Stimulated activated CD8-positive, alpha-beta memory T cell treated with anti-CD3 and anti-CD28 coated beads, Interleukin-2, amount 100 ng/mL, for 1 hour (primary cell): ENCODE measurements at places on chromosomes 12 and 14.

- peak; percentile 57 for DNase-seq
These were observed 910.0 kb downstream of the TMEM121 start for GRCh38 chr14:106436310-106436905.

DNA sequence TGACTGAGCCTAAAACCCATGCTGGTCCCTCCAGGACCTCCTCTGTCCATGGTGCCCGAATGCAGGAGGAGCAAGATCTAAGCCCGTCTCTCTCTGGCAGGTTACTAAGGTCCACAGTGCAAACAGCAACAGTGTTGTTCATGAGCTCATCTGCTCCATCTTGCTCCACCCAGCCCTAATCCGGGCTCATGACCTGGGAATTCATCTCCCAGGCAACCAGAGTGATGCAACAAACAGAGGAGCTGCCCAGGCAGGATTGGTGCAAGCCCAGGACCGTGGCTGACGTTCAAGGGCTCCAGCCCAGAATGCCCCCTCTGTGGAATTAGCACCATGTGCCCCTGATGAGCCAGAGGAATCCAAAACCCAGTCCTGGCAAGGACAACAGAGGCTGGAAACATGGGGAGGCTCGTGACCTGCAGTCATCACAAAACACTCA is 29.9 kb downstream of the HSPB8 start:
- DNase-seq, result no peak

GRCh38 chr12:56677680-56678079 is 10.4 kb downstream of the PTGES3 start:
- no peak for DNase-seq

DNA sequence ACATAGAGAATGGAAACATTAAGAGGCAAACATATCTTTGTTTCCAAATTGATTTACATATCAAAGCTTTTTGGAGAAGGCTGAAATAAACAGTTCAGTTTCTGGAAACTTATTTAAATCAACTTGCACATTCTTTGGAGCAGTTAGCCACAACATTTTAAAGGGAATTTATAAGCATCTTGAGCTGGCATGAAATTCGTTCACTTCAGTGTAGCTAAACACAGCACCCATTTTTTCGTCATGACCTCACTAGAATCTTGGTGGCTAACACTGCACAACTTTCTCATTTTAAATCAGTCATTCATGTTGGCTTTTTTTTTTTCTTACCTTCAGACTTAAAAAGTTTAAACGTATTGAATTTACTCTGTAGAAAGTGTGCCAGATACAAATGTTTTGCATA is 1139.9 kb upstream of the FLRT2 start:
- no peak for DNase-seq

GRCh38 chr14:21631084-21631483 is 3.7 kb downstream of the OR10G2 start:
- DNase-seq, result no peak

- DNase-seq, result no peak
These were observed 5.0 kb downstream of the CDCA4 start for GRCh38 chr14:105015905-105016304.

DNA sequence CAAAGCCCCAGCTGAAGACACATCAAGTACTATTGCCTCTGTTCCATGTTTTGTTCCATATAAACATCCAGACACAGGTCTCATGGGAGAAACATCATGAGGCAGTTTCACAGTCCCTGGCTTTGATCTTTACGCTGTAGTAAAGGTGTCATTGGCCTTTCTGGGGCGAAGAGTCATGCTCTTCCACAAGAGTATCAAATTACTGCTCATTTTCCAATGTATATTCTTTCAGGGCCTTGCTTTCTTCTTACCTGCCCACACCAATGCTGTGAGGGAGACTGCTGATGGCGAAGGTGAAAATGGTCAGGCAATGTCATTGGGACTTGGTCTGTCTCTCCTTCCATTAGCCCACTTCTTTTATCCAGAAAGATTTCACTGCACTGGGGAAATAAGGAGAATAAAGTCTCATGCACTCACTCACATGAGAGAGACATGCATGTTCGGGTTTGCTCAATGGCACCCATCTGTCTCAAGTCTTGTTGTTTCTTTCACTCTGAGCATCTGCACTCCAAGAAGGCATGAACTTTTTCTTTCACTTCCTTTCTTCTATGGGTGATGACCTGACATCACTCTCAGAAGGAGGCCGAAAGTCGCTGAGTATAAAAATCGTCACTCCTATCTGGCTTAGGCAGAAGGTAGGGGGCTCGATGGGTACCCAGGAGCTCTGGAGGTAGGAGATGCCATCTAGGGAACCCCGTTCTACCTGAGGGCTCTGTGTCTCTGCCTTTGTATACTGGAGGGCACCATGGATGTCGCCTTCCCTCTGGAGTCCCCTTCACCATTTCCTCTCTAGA is 1.3 kb upstream of the JDP2 start:
- DNase-seq, result no peak

DNA sequence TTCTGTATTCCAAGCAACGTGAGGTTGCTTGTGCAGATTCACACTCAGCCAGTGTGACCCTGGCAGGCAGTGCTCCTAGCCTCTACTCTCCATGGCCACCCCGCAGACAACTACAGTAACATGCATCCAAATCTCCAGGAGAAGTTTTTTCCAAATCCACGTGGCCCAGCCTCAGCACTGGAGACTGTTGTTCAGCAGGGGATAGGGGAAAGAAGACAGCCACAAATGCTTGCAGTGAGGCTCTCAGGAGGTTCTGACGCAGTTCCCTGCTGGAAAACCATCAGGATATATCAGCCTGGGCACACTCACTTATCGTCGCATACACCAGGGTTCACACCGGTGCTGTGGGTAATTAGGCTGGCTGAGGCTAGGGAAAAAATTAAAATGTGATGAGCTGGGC is 16.2 kb downstream of the IQSEC3 start:
- DNase-seq, result no peak

DNA sequence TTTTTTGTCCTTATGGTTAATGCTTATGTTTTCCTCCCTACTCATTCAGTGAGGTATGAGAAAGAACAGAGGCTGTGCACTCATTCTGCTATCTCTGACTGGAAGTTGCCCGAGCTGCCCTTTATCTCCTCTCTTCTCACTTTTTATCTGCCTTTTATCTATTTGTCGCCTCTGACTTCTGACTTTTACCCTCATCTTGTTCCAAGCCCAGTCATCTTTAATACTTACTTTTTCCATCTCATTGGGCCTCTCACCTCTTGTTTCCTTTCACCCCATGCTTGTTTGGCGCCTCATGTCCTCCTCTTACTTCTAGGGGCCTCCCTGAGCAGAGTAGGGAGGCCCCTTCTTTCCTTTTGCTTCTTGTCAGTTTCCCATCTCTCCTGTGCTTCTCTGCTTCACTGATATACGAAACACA is 50.7 kb downstream of the DIP2B start:
- no peak for DNase-seq

DNA sequence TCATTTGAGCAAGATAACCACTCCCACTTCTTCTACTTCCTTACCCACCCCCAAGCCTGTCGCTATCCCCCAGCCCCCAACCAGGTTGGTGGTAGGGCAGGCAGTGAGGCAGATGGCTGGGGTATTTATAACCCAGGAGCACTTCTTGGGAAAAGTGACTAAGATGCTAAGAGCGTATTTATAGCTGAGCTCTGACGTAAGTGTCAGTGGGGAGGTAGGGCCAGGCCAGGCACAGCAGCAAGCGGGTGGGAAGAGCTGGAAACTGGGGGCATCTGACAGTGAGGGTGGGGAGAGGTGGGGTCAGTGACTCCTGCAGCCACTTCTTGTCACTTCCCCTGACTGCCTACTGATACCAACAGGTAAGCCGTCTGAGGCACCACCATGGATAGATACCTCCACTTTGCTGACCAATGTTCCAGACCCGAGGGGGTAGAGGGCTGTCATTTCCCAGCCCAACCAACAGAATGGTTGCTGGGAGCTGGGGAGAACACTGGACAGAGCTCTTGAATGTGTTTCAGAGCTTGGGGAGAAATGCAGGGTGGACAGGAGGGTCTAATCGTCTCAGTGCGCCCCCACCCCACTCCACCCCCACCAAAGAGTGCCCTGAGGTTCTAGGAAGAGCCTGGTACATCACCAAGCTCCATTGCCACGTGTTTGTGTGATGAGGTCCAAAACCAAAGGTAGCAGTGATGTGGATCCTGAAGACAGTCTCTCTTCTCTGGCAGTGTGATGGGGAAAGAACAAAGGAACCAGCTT is 2.7 kb upstream of the INHBE start:
- DNase-seq, result no peak

- no peak for DNase-seq
These were observed 55.0 kb upstream of the PSMC1 start for GRCh38 chr14:90201344-90201743.

DNA sequence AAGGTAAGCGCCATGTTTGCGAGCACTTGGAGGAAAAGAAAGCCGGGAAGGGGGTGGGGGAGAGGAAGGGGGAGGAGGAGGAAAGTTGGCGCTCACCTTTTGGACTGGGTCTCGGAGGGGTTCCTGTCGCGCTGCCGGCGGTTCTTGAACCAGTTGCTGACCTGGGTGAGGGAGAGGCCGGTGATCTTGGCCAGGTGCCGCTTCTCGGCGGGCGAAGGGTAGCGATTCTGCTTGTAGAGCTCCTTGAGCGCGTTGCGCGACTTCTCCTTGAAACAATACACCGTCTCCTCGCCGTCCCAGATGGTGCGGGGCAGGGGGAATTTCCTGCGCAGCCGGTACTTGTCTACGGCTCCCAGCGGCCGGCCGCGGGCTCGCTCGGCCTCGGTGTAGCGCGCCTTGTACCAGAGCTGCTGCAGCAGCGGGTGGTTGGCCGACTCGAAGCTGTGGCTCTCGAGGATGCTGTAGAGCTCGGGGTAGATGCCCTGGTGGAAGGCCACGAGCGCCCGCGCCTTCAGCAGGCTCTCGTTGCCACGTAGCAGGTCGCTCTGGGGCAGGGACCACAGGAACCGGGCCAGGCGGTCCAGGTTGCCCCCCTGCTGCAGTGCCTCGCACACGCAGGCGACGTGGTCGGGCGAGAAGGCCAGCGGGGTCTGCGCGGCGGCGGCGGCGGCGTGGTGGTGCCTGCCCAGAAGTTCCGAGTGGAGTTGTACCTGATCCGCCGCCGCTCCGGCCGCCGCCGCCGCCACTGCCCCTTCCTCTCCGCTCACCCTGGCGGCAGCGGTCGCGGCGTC is 840 bp downstream of the SIX4 start:
- DNase-seq, result no peak

- no peak for DNase-seq
These were observed 12.2 kb downstream of the AGAP2 start for GRCh38 chr12:57726151-57726883.

DNA sequence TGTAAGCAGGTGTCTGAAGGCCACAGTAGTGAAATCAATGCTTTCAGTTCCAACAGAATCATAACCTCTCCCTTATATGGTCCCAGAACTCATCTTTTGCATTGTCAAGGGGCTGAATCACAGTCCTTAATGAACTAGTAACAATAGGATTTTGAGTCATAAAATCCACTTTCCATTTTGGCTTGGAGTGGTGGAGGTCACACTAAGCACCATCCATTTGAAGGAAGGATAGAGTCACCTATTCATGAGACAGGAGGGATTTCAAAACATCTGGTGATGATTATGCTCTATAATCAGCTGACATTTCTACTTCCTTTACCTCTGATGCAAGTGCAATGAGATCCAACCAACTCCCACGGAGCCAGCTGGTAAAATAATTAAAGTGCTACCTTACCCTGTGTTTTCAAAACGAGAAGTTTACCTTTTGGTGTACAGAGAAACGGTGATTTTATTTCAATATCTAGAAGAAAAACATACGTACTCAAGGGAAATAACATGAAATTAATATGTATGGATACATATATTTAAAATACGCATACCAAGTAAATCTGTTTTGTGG is 59.1 kb downstream of the TMEM132D start:
- DNase-seq, result no peak

- DNase-seq, result no peak
These were observed 455.8 kb downstream of the PCNX1 start for GRCh38 chr14:71362920-71363584.

DNA sequence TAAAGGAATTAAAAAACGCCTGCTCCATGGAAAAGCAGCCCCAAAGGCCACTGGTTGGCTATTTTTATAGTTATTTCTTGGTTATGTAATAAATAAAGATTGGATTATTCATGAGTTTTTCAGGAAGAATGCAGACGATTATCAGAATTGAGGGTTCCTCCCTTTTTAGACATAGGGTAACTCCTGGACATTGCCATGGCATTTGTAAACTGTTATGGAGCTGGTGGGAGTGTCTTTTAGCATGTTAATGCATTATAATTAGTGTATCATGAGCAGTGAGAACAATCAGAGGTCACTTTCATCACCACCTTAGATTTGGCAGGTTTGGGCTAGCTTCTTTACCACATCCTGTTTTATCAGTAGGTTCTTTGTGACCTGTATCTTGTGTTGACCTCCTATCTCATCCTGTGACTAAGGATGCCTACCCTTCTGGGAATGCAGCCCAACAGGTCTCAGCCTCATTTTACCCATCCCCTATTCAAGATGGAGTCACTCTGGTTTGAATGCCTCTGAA is 728.7 kb downstream of the GALC start:
- no peak for DNase-seq

GRCh38 chr12:49825360-49825970 is 2.7 kb downstream of the NCKAP5L start:
- DNase-seq, result no peak

- DNase-seq, result no peak
These were observed 30.1 kb downstream of the MED13L start for GRCh38 chr12:116247377-116247776.

DNA sequence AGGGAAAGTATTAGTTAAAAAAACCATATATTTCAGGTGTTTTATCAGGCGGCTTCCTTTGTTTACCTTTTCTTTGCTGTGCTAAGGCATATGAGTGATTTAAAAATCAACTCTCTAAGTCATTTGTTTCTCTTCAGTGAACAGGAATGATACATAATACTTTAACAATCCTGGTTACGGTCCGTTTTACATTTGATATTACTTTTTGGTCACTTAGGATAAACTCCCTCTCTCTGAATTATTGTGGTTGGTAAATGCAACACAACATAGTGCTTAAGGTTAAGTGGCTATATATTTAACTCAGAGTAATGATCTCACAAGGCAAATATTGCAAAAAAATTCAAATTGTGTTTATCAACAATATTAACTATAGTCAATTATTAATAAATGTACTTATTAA is 32.7 kb upstream of the AKAP6 start:
- DNase-seq, result no peak

DNA sequence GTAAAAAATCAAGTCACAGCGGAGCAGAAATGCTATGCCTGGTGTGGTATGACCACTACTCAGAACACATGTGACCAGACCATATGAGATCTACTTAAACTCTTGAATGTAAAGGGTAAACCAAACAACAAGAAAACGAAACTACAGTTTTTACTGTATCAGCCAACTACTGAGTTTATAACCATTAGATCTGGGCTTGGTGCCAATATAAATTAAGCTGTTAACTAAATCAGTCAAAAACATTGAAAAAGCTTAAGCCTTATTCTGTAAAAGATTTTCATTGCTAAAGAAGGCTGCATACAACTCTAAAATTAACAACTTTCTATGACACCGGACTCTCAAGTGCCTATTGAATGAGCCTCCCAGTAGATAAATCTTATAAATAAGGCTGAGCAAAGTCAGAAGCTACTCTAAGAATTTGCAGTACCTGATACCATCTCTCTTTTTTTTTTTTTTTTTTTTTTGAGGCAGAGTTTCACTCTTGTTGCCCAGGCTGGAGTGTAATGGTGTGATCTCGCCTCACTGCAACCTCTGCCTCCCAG is 35.4 kb downstream of the SPTLC2 start:
- DNase-seq, result no peak

GRCh38 chr12:50840809-50841487 is 1.8 kb upstream of the TMPRSS12 start:
- no peak for DNase-seq

- no peak for DNase-seq
These were observed 212.8 kb upstream of the CAND1 start for GRCh38 chr12:67056329-67056728.
